ENCODE measurements at places on chromosomes 5 and 9.

- DNase-seq = no peak
These were observed 21.0 kb upstream of the NPR3 start for GRCh38 chr5:32690153-32690552.

DNA sequence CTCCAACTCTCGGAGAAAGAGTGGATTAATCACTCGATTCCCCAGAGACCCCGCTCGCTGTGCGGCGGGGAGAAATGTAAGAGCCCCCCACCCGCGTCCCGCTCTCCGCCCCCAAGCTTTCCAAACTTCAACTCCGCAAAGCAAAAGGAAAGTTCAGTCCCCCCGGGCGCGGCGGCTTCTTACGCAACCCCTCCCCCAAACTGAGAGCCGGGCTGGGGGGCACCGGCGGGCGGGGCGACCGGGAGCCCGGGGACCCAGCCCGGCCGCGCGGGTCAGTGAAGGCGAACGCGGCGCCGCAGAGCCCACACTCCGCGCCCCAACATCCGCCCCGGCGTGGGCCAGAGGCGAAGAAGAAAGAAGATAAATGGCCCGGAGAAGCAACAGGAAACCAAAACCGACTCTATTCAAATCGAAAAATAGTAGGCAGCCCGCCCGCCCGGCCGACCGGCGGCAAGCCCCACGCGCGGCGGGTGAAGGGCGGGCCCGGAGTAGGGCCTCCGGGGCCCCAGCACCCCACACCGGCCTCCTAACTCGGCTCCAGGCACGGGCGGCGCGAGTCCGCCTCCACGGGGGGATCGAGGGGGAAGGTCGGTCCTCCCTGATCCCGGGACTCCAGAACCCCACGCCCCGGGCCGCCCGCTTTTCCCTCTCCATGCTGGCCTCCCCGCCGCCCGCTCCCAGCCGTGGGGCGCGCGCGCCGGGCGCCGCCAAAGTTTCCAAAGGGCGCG is 720 bp downstream of the NOTCH1 start:
- DNase-seq = no peak

GRCh38 chr5:33829430-33829829 is 62.4 kb downstream of the ADAMTS12 start:
- no peak for DNase-seq

DNA sequence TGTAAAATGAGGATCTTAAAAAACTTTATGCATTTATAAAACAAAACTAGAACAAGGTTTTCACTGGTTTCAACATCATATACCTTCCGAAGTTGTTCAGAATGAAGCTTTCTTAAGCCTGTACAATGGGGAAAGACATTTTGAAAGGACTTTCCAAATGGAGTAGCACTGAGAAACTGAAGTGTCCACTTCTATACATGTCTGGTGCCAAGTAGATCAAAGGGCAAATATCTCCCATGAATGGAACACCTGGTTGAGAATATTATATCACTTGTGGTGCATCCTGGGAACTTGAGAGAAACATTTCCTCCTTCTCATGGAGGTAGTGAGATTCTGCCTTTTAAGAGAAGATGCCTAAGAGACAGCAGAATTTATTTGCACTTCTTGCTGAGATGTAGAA is 182.1 kb upstream of the ACTBL2 start:
- DNase-seq = no peak

- DNase-seq = no peak
These were observed 69.4 kb upstream of the MEF2C start for GRCh38 chr5:88952344-88952743.
